Right renal cortex interstitium (tissue), 3 donors: ENCODE measurements at places on chromosomes 1 and 21.

GRCh38 chr1:94022471-94023189, 98.3 kb downstream of the ABCA4 start:
- no peak for DNase-seq

DNA sequence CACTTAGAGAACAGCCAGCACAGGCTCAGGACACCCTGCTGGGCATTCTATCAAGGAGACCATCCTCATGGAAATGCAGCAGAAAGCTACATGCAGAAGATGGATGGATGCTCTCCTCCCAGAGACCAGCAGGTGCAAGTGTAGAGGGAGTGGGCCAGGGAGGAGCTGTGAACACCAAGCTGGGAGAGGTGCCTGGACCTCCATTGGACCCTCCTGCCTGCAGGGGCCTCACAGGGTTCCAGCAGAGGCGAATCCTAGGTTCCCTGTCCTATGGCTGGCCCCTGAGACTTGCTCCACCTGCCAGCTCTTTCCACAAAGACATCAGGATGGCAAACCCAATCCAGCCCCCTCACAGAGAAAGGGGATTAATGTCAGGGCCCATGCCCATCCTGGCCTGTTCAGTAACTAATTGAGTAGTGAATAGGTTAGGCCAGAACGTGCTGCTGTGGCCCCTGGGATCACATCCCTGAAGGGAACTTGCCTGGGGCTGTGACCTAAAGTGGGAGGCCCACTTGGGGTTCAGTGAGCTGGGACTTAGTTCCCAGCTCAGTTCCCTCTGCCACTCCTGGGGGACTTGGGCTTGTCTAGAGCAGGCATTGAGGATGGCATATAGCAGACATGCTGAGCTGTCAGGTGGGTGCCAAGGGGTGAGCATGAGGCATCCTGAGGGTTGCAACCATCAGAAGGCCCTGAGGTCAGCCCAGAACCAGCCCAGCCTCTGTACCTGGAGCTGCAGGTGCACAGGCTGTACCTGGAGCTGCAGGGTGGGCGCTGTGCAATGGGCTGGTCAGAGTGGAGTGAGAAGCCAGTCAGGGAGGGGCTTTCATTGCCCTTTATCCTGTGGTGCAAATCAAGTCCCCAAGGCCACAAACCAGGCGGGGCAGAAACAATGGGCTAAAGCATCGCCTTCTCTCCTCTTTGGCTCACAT, 22.9 kb upstream of the ZNF678 start:
- no peak for DNase-seq

- DNase-seq, result no peak
Measured at GRCh38 chr1:88980870-88981269, 11.6 kb downstream of the KYAT3 start.

GRCh38 chr1:57820356-57821095, 396.7 kb upstream of the DAB1 start:
- no peak for DNase-seq

GRCh38 chr1:30111431-30111830, 612.0 kb downstream of the MATN1 start:
- DNase-seq, result no peak

DNA sequence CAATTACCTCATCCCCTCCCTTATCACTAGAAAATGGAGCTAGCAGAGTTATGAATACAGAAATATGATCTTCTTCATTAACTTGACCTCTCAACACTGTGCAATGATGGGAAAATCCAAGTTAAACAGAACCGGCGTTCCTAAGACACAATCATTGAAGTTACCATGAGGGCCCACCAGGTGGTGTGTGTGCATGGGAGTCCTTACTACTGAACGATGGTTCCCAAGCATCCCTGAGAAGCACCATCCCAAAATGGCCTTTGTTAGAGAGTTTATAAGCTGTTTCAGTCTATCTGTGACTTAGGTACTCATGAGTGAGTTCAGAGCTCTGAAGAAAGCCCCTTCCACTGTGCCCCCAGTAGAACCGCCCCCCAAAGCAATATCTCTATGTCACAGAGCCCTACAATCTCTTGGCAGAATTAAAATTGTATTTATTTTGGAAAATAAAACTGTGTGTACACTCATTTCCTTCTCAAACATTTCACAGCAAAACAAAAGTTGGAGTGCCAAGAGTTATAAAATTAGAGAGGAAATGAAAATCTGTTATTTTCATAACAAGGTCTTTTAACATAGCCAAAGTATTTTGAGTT, 56.8 kb downstream of the PLD5 start:
- no peak for DNase-seq

DNA sequence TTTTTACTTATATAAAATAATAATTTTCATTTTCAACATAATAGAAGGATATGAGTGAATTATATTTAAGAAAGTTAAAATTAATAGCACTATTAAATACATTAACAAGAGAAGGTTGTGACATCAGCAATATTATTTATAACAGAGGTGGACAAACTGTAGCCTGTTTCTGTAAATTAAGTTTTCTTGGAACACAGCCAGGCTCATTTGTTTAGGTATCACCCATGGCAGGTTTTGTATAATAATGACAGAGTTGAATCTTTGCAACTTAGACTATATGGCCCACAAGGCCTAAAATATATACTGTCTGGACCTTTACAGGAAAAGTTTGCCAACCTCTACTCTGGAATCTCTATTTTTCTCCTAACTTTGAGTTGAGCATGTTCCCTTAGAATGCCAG, 42.8 kb upstream of the CACYBP start:
- no peak for DNase-seq

DNA sequence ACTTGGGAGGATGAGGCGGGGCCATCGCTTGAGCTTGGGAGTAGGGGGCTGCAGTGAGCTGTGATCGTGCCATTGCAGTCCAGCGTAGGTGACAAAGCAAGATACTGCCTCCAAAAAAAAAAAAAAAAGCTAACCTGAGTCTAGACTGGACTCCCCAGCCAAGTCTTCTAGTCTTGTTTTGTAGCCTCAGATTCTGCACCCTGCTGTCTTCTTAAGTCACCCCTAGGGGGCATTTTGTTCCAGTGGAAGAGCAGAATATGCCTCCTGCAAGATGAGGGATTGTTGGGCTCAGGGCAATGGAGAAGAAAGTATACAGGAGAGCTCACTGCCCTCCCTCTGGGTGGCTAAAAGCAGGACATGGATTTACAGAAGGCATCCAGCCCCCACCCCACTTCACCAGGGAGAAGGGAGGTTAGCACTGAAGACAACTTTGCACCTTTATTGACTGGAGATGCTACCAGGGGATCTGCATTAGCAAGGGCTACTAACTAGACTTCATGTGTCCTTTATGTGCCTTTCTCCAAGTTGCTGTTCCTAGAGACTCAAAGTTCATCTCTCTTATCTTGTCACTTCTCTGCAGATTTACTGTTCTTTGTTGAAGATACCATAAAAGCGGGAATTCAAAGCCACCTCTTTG, 15.3 kb upstream of the RNF187 start:
- DNase-seq, result no peak

DNA sequence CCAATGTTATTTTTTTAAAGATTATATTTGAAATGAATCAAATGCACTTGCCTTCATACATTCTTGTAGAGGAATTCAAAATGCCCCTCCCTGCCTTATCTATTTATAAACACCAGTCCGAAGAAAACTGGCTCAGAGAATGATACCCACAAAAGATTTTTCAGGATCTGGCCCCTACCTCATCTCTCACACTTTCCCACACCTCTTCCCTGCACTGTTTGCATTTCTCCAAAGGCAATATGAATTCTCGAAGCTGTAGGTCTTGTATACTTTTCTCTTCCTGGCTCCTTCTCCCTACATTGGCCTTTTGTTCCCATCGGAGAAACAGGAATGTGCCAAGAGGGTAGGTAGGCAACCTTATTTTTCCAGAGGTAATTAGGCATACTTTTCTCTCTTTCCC, 12.0 kb upstream of the CCDC190 start:
- DNase-seq, result no peak

DNA sequence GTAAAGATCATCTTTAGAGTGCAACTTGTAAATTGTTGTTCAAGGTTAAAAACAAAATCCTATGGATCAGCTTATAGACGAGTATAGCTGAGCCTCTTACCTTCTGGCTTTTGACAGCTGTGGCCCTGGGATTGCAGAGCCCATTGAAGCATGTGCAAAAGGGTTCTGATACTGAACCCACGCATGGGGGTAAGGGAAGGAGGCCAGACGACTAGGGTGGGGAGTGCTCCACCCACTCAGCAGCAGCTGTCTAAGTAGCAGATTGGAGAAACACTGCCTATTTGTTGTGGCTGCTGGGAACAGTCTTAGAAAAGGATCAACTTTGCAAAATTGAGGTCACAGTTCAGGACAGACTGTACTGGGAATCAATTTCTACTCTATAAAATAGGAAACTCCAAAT, 16.1 kb downstream of the CD101 start:
- DNase-seq, result no peak

DNA sequence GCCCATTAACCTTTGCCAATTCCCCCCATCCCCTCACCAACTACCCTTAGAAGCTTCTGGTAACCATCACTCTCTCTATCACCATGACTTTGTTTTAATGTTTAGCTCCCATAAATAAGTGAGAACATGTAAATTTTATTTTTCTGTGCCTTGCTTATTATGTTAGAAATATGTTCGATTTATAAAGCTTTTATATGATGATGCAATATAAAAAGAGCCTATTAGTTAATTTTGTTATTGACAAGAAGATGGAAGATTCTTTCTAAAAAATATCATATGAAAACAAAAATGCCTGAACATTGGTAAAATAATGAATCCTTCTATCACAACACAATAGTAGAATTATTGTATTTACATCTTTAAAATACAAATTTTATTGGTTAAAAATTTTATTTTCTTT, 836.1 kb upstream of the TMPRSS15 start:
- DNase-seq, result no peak

GRCh38 chr1:53376041-53376461, 48.2 kb upstream of the LRP8 start:
- DNase-seq, result no peak

GRCh38 chr1:154445040-154445472, 39.9 kb downstream of the IL6R start:
- no peak for DNase-seq

DNA sequence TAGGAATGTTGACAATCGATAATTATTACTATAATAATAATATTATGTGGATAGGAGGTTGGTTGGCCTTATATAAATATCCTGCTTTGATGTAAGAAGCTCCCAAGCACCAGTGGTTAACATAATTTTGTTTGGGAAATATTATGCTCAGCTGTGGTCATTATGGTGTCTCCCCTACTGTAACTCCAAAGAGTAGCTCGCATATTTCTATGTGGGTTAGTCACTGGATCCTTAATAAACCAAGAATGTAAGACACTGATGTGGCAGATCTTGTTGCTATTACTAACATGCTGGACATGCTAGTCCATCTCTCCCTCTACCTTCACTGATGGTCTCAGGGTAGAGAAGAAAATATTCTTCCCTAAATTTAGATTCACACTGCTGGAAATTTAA, 79.2 kb upstream of the RALGPS2 start:
- DNase-seq, result no peak

DNA sequence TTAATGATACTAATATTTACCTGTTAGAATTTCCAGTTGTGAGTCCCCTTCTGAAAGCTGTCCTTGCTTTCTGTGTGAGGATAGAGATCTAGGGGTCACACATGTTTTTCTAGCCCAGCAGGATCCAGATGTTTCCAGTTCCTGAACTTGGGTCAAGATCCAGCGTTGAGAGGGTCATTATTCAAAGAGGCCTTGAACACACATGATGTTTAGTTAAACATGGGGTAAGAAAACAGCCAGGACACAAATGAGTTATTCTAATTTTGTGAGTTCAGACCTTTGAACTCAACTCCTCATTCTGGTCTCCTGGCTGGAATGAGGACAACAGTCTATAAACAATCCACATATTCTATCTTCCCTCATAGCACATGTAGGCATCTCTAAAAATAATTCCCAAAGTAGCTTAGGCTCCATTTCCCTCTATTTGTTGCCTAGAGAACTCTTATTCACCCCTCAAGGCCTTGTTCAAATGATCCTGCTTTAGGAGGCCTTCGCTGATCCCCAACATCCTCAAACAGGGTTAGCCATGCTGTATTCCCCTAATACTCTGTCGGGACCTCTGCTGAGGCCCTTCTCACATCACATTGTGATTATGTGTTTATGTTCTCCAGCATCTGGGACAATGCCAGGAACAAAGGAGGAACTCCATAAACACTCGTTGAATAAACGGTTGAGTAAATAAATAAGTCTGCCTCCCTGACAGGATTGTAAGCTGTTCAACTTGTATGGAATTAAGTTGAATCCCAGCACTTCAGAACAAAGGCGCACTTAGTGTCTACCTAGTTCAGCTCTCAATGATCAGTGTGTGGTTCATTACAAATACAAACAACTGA, 15.0 kb upstream of the KCNN3 start:
- DNase-seq, result no peak

DNA sequence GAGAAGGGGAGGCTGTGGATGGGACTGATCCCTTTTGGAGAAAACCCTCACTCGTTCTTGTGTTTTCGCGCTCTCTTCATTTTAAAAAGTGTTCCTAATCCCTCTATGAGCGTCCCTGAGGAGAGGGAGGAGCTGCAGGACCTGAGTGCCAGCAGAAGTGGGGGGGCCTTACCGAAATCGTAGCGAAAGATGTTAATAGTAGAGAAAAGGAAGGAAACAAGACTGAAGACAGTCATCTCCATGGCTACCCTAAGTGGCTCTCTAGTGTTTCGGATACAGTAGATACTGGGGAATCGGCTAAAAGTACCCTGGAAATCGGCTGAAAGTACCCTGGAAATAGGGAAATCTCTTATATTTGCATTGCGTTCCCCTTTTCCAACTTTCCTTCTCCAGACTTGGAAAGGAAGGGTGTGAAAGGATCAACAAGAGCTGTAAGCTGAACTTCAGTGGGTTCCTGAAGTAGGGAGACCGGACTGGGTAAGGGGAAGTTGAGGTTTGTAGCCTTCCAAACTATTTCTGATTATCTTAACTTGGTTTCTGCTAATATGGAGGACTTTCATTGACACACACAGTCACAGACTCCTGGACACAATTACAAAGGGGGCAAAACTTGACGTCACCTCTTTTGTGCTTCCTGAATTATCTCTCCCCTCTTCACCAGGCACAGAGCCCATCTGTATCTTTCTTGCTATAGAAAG, 486 bp upstream of the DSTYK start:
- no peak for DNase-seq

DNA sequence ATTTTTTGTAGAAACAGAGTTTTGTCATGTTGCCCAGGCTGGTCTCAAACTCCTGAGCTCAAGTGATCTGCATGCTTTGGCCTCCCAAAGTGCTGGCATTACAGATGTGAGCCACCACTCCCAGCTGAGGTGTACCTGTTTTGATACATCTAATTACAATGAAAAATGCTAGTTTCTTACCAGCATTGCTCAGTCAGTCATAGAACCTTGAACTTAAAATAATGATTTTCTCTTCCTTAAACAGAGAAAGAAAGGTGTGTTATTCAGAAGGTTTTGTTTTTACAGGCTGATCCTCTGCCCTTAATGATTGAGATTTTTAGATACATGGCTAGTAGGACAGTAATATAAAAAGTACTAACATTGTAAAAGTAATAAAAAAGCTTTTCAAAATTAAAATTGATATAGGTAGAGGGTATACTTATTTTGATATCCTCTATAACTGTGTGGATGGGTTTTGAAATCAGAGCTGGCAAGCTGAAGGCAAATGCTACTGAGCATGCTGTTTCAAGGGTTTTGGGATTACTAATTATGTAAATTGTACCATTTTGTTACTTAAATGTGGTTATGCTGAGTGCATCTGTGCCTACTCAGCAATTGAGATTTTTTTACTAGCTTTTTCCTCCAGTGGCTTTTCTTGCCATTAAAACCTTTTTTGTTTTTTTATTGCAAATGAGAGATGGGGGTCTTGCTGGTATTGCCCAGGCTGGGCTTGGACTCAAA, 16.1 kb downstream of the PRRC2C start:
- DNase-seq, result no peak
